Hematopoietic multipotent progenitor cell treated with erythropoietin and hydrocortisone succinate and interleukin-3 and kit ligand, for 17 days (in vitro differentiated cells): ENCODE measurements at places on chromosomes 6 and 20.

- no peak for DNase-seq
These were observed 29.5 kb downstream of the SLCO4A1 start for GRCh38 chr20:62671765-62672164.

GRCh38 chr6:157987788-157988699 lies 6.4 kb downstream of the SYNJ2 start:
- no peak for DNase-seq

- no peak for DNase-seq
These were observed 12.8 kb upstream of the ARMC12 start for GRCh38 chr6:35724059-35724458.

DNA sequence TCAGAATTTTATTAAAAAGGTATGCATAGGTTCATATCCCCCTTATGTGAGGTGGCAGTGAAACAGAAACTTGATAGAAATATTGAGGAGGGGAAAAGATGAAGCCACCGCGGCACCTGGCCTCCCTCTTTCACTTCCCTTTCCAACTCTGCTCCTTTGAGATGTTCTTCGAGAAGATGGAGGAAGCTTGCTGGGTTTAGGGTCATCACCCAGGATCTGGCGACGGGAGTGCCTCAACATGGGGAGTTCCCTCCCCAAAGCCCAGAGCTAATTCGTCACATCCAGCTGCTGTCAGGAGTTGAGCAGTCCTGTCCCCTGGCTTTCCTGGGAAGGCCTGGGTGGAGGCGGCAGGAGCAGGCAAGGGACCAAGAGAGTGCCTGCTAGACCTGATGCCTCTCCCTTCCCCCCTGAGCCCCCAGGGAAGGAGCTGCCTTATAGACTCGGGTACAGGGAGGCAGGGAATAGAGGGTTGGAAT lies 29.1 kb downstream of the RREB1 start:
- DNase-seq = no peak

DNA sequence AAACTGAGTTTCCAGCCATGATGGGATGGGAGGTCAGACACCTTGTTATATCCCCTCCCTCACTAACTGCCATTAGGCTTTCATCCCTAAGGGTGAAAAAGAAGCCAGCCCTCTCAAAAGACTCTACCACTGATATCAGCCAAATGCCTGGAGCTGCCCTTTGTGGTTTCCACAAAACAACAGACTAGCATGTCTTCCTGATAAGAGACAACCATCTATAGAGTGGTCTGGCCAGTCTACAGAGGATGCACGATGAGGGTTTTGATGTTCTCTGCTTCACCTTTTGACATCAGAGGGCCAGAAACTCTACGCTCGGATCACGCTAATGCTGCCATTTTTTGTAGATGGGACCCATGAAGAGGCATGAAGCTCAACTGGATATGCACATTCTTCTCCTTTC lies 61.7 kb upstream of the ARHGAP18 start:
- no peak for DNase-seq

GRCh38 chr6:14882394-14883026 lies 363.4 kb upstream of the JARID2 start:
- DNase-seq = no peak

DNA sequence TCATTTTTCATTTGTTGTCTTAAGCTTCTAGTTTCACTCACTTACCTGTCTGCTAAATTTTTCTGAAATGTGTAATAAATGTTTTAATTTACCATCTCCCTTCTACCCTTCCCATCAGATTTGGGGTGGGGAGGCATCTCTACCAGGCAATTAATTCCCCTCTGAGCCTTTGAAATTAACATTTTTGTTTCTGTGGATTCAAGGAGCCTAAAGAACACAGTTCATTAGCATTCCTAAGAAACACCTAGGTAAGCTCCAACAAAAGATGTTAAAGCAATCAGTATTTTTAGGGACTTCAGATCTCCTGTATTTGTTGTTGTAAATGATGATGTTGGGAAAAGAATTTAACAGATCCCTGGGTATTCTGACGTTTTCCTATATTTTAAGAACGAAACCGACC lies 6.6 kb downstream of the TOP1 start:
- DNase-seq = no peak

GRCh38 chr6:154931711-154932424 lies 63.2 kb upstream of the TIAM2 start:
- no peak for DNase-seq

GRCh38 chr6:25017932-25018567 lies 82.3 kb upstream of the RIPOR2 start:
- peak; percentile 50 for DNase-seq

DNA sequence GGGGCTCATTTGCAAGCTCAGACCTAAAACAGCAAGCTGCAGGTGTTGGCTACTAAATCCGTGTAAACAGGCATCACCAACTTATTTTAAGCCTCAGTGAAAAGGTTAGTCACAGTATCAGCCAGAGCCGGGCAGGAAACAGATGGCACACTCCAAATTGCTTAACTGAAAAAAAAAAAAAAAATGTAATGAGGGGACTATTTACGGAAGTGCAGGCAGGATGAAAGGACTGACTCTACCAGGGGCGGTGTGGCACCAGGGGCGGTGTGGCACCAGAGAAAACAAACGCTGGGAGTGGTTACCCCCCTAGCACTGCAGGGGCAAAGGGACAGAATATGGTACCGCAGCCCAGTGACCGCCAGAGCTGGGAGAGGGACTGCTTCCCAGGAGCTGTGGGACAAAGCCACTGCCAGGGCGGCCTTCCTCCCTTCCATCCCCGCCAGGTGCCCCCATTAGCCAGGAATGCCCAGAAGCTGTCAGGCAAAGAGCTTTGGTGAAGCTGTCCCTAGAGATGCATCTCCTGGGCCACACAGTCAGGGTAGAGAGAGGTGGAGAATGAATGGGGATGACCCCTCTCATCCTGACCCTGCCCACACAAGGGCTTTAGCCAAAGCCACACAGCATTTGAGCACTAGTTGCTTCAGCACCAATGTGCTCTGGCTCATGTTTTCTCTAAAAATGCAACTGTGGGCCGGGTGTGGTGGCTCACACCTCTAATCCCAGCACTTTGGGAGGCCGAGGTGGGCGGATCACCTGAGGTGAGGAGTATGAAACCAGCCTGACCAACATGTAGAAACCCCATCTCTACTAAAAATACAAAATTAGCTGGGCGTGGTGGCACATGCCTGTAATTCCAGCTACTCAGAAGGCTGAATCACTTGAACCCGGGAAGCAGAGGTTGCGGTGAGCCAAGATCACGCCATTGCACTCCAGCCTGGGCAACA lies 39.6 kb upstream of the GFOD1 start:
- DNase-seq = no peak

GRCh38 chr6:168089186-168090063 lies 10.4 kb upstream of the FRMD1 start:
- DNase-seq = no peak

DNA sequence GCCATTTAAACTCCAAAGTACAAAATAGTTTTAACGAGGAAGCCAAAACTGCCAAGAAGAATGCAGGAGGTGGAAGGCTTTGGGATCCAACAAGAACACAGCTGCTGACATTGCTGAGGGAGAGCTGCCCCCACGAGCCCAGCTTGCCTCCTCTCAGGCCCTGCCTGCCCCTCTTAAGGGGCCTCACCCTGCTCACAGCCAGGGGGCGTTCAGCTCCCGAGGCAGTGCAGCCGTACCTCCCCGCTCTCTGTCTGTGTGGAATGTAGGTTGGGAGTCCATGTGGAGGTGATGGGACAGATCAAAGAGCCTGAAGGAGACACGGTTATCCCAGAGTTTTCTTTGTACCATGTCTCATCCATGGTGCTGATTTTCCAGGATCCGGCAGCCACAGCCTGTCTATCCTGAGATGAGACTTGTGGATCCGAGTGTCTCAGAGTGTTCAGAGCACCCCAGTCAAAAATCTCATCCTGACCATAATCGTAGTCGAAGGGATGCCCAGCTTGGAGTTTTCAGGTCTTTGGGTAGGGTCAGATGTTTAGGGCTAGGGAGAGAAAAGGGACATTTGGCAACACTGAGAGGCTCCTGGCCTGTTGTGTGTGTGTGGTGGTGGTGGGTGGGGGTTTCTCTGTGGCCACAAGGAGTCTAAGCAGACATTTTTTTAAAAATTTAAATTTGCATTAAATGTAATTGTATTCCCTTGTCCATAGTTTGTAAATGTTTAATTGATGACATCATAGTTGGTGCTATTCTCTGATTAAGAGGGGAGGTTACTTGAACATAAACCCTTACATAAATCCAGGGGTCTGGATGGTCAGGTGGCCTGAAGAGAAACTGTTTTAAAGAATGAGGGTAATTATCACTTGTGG lies 111.4 kb upstream of the CLDN20 start:
- DNase-seq = no peak

GRCh38 chr6:155497273-155497672 lies 41.6 kb upstream of the NOX3 start:
- DNase-seq = no peak

DNA sequence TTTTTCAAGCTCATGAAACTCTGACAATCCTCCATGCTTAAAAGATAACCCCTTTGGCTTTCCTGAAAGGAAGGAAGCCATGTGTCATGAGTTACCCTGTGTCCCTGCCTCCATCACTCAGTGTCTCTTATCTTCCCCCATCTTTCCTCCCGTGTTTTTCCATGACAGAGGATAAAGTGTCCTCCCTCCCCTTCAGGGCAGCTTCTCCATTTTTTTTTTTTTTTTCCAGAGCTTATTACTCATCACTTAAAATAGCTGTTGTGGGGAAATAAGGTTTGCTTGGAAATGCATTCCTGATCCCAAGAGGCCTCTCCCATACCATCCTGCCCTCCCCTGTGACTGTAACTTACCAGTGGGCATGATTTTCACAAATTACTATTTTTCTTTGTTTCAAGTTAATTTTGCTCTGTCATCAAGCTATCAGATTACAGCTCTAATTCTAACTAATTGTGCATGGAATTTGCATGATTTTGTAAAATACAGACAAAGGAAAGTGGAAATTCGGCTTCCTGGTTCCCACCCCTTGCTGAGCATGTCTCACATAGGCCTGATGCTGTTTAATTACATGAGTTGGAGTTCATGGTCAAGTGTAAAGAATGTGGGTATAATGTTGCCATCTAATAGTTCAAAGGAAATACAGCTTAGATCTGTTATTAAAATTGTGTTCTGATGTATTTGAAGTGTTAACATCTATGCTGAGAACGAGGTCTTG lies 614.5 kb upstream of the FLRT3 start:
- DNase-seq = no peak

DNA sequence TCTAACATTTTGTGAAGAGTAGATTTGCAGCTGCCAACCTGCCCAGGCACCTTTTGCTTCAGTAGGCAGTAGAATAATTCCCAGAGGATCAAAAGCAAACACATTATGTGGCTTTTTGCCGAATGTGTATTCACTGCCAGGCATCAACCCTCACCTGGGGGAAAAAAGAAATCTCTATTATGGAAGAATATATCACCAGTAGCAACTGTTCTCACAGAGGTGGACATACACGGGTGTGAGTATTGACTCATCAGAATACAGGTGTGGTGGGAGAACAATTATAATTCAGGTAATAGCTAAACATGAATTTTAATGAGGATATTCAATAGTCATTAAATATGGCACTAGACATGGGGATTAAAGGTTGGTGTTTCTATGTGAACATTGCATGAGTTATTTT lies 910.7 kb downstream of the TFAP2A start:
- no peak for DNase-seq

GRCh38 chr20:33673114-33673409 lies 1.2 kb downstream of the NECAB3 start:
- no peak for DNase-seq

DNA sequence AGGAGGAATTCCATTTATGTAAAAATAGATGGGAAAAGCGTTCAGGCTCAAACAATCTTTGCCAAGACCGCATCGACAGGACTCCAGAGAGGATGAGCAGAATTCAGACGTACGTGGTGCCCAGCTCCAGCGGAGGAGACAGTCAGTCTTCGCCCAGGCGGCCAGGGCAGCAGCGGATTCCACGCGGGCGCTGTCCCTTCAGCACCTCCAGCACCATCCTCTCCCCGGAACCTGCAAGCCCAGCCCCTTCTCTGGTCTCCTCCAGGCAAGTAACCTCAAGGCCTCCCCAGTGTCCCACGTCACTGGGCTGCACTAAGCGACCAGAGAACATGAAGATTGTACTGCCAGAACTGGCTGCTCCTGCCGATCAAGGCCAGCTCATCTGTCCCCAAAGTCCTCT lies 2.8 kb upstream of the KCNQ2 start:
- DNase-seq = no peak

DNA sequence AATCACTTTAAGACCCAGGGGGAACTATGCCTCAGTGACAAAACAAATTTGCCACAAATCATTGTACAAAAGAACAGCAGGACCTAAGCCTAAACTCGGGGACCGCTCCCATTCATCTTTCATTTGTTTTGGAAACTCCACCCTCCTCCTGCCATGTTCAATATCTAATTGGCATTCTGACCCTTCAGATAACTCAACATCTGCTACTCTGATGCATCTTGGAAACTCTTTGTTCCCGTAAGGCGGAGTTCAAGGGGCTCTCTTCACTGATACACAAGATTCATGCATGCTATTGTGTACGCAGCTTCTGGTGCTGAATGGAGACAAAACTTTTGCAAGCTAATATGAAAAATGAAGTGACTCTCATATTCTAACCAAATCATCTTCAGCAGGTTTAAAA lies 187.6 kb downstream of the ZFP64 start:
- DNase-seq = no peak

GRCh38 chr20:20443504-20443903 lies 75.6 kb downstream of the INSM1 start:
- no peak for DNase-seq

GRCh38 chr6:159831373-159831679 lies 31.2 kb downstream of the PNLDC1 start:
- DNase-seq = no peak

DNA sequence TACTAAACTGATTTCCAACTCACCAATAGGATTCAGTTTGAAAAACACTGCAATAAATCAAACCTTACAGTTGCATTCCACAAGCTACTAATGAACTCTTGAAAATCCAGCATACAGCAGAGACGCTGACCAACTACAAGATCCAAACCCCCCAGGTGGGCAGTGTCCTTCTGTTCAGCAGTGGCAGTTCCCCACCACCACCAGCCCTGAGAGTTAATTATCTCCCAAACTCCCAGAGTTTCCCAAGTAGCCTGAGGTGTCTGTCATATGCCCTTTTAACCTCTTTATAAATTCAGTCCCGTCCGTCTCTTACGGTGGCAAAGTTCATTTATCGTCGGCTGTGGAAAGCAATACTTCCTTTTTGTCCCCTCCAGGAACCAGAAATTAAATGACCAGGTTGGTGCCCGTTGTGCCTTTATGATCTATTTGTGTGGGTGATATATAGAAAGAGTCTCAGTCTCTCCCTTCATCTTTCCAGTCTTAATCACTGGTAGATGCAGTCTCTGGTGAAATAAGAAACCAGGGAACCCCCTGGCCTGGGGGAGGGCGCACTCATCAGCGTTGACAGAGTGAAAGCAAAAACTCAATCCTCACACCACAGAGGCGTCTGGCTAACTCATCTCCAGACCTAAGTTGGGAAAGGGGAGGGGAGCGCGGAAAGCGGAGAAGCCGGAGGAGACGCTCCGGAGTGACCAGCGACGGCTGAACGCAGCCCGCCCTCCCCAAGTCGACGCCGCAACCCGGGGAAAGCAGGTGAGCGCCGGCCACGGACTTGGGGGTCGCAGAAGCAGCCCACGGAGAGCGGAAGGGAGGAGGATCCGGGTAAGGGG lies 717 bp downstream of the MRPL14 start:
- peak; percentile 63 for DNase-seq
